ENCODE measurements at places on chromosomes 1 and 21. TPM values are rescaled to one million over a fixed set of nuclear protein-coding genes. Genes with fewer than 3 reads are reported as not detected.

AMY1C gene
- total RNA-seq, result not detected

RSPO1 gene
- total RNA-seq, result 0.09 TPM

PM20D1 gene
- not detected for total RNA-seq

CHI3L2 gene
- total RNA-seq, result 0.32 TPM

GJA8 gene
- not detected for total RNA-seq

C4BPA gene
- total RNA-seq, result 0.33 TPM
